ENCODE measurements at places on chromosomes 12 and 14.

- no peak for DNase-seq
Measured at GRCh38 chr12:57622293-57623245, 10.4 kb downstream of the B4GALNT1 start.

DNA sequence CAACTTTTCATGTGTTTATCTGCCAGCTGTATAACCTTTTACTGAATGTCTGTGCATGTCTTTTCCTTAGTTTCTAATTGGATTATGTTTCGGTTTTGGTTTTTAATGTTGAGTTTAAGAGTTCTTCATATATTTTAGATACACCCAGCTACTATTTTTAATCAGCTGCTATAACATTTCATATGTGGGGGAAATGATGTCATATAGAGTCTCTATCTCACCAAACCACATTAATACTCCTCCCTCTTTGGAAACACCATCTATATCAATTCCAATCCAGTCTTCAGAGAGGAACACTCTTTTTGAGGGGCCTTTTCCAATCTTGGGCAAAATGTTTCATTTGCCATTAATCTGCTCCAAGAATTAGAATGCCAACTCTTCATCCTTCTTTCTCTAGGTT lies 28.5 kb upstream of the GCH1 start:
- no peak for DNase-seq

DNA sequence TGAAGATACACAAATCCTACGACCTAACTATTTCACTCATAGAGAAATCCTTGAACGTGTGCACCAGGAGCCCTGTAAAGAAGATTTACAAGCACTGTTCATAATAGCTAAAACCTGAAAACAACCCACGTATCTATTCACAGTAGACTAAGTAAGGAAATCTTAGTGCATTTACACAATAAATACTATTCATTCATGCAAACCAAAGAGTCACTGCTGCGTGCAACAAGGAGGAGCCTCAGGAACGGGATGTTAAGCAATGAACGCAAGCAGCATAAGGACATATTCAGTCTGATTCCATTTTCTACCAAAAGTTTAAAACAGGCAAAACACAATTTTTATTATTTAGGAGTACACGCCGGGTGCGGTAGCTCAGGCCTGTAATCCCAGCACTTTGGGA lies 176.6 kb downstream of the TTC7B start:
- DNase-seq = no peak

- no peak for DNase-seq
Measured at GRCh38 chr12:85568395-85569103, 267.7 kb downstream of the RASSF9 start.

DNA sequence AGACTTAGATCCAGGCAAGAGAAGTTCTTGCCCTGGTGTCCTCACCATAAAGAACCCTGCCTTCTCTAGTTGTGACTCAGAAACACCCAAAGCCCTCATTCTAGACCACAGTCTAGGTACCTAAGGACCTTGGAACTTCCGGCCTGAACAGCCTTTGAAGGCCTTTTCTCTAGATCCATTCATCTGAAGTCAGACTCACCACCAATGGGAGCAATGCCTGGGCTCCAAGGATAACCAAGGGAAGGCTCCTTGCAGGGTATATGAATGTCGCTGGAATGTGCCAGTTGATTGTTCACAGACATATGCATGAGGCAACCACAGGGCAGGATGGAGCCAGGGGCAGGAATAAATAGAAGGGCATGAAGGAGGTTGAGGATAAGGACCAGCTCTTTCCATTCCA lies 86.3 kb downstream of the PLCZ1 start:
- DNase-seq = no peak

DNA sequence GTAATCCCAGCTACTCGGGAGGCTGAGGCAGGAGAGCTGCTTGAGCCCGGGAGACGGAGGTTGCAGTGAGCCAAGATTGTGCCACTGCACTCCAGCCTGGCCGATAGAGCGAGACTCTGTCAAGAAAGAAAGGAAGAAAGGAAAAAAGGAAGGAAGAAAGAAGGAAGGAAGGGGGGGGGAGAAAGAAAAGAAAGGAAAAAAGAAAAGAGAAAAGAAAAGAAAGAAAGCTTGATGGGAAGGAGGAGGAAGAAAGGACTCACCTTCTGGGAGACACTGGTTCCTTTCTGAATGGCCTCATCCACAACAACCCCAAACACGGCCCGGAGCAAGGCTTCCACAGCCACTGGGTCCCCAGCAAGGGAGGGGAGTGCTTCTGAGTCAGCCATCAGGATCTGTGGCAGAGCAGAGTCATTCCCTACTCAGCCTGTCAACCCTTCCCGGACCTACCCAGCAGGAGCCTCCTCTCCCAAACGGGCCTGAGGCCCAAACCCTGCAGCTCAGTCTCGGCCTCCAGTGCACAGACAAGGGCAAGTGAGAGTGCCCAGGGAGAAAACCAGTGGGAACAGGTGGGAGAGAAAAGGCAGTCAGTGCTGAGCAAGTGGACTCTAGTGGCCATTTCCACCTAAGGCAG lies 7.3 kb upstream of the ZNF740 start:
- DNase-seq = no peak

DNA sequence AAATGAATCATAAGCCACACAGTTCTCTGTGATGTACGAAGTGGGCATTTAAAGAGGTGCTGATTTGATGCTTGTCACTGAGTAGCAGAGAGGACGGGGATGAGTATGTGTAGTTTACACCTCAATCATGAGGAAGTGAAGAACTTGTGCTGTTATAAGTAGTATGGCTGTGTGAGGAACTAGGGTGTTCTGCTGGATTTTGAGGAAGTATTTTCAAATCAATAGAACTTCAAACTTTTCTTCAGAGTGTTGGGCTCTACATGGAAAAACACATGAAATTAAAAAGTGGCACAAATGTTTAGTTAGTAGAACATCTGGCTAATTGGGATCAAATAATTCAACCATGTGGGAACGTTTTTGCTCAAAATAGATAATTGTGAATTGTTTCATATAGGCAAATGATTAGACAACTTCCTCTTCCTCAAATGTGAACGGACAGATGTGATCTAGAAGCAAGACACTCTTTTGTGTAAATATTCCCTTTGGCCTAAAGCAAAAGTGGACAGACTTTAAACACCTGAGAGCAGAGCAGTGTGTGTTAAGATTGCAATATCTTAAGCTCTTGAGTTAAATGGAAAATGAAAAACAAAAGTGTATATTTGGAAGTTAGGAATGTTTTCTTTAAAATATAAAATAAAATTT lies 168.5 kb downstream of the NAV3 start:
- no peak for DNase-seq

DNA sequence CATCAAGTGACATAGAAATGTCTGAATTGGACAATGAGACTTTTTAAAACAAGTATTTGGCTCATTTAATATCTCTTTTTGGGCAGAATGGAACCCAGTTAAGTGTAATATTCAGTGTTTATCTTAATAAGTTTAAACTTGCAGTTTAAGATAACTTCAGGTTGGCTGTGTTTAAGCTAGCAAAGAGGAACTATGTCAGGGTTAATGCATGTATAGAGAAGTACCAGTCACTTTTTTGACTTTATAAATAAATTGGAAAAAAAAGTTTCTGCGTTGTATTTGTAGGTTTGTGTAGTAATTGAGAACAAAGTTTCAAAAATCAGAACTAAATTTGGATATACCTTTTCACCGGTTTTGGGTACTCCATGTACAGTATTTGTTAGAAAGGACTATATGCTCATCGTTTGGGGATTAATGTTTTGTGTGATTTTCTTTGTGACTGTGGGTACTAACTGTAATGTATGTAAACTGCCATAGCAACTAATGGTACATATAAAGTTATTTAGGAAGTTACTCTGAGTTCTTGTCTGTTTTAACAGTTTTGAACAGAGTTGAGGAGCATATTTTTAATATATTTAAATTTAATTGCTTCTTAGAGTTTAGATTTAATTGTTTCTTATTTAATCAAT lies 4.5 kb downstream of the HMGA2 start:
- no peak for DNase-seq

GRCh38 chr14:54048736-54049135 lies 92.1 kb upstream of the BMP4 start:
- no peak for DNase-seq

- DNase-seq = no peak
Measured at GRCh38 chr14:64625386-64626232, 75.8 kb downstream of the PPP1R36 start.

DNA sequence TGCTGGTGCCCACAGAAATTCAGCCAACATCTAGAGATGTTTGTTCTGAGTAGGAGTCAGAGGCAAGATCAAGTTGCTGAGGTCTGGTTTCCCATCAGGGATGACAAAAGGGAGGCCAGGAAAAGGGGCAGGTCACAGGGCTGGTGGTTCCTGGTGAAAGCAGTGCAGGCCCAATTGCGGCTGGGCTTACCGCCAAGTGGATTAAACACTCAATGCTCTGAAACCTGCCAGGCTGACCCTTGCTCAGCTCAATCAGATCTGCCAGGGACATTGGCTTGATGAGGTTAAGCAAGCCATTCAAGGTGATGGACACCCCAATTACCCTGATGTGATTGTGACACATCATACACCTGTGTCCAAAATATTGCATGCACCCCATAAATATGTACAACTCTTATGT lies 5.5 kb upstream of the OAS1 start:
- DNase-seq = no peak

DNA sequence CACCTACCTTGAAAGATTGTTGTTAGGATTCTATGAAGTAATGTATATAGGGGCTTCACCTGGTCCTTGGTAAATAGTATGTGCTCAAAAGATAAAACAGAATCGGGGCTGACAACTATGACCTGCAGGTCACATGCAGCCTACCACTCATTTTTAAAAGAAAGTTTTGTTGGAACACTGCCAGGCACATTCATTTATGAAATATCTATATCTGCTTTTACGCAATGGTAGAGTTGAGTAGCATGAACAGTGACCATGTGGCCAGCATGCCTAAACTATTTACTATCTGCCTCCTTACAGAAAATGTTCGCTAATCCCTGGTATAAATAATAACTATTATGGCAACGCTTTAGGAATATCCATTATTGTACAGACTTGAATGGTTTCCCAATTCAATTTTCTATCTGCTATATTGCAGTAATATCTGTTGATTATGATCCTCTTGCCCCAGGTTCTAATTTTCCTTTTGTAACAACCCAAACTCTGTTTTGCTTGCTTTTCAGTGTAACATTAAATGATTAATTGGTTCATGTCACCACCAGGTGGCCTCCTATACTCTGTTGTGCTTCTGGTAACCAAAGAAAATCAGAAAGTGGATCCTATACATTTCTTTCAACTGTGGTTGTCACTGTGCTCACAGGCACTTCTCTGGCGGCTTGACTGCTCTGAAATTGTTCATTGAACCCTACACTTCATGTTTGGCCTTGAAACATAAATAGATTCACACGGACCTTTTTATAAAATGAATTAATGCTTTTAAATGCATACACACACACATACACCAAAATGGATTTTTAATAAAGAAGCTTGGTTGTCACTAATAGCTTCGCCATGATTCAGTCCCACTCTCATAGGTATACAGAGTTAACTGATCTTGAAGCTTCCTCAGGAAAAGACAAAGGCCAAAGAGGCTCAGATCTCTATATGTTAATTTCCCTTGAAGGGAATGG lies 227.7 kb upstream of the NPAS3 start:
- peak; percentile 57 for DNase-seq

GRCh38 chr12:63150713-63151622 lies at the start of gene AVPR1A:
Gene AVPR1A, minus strand, starts transcription at chr12:63151201. Its CDS starts 365 bp downstream, at chr12:63150836.
- DNase-seq = peak; percentile 2

DNA sequence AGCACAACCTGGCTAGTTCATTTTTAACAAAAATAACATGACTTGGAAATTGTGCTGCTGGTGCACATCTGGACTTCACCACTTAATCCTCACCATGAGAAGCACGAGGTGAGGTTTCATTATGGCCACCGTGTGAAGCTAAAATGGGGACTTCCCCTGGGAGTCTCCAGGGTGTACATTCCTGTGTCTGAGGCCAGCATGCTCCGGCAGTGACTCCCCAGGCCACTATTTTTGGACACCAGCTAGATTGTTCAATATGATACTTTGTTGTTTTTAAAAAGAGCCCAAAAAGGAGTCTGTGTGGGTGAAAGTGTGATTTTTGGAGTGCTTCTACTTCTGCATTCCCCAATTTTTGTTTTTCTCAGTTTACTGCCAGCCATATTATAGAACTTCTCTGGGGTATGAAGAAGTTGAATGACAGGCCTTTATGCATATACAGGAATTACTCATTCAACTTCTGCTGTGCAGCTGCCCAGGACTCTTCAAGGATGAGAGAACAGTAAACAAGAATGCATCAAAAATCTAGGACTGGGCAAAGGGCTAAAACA lies 16.9 kb upstream of the AICDA start:
- peak; percentile 31 for DNase-seq

DNA sequence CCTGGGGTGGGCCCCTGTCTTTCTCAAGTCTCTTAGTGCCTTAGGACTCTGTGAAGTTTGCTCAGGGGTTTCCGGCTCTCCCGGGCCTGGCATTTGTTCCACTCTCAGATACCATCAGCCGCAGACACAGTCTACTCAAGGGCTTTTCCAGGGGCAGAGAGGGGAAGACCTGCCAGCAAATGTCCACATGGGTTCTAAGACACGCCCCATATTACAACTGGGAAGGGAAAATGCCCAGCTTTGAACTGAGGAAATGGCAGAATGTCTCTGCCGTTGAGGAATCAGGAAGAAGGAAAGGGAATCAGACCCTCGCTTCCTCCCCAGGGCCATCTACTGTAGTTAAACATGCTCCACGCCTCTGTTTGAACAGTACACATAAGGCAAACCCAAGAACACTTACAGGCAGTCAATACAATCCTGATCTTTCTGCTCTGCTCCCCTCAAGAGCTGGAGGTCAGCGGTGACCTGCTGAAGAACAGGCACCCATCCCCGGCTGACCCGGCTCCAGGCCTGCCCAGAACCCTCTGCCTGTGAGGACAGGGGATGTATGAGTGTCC lies 7.9 kb downstream of the CCDC85C start:
- DNase-seq = no peak

DNA sequence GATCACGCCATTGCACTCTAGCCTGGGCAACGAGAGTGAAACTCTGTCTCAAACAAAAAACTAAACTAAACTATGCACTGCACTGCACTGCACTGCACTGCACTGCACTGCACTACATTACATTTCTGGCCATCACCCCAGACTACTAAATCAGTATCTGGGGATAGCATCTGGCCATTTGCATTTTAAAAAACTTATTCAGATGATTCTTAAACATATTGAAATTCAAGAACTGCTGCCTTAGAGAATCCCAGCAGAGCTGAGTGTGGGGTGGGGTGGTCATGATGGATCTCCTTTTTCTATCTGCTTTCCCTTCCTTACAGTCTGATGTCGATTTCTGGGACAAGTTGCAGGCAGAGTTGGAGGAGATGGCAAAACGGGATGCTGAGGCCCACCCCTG lies 13.6 kb downstream of the PEX5 start:
- DNase-seq = no peak

DNA sequence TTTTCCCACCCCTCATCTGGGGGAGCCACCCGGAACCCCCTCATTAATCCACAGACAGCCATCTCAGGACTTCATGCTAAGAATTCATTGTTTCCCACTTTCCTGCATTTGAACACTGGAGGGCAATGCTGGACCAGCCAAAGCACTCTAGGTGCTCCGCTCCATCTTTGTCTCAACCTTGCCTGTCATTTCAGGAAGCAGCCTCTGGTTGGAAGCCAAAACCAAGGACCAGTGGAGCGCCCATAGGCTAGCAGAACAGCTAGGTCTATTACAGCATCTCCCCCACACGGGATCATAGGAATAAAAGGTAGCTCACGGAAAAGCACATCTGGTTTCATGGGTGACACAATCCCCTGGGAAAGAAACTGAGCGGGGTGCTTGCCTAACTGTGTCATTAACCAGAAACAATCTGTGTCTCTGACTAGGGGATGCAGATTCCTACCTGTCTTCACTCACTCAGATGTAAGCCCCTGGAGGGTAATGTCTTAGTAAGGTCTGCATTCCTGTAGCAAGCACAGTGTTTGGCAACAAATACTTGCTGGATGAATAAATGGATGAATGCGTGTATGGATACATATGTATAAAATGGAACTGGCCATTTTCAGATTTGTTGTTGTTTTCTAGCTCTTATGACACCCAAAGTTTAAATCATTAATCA lies 197.0 kb downstream of the DAD1 start:
- peak; percentile 81 for DNase-seq

Measured in iris pigment epithelial cell (primary cell).